ENCODE measurements at places on chromosomes 2 and 18.

DNA sequence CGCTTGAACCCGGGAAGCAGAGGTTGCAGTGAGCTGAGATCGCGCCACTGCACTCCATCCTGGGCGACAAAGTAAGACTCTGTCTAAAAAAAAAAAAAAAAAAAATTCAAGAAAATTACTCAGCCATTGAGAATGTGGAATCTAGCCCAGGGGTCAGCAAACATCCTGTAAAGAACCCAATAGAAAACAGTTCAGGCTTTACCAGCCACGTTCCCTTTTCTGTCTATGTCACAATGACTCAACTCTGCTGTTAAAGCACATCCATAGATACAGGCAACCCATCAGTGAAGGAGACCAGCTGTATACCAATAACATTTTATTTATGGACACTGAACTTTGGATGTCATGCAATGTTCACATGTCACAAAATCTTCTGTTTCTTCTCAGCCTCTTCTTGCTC, 435.6 kb upstream of the GYPC start:
- no peak for DNase-seq

DNA sequence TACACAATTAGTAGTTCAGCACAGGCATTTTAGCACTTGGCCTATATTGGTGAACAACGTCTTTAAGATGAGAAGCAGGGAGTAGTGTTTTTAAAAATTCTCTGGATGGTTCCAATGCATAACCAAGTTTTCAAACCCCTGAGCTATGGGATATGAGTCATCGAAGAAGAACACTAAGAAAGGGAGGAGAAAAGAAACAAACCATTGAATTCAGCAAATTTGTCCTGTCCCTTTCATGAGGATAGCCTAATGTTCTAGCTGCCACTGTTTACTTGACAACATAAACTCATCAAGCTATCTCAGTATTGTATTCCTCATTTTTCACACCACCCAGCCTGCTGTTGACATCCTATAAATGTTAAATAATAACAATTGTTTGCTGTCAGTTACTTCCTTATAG, 158.0 kb downstream of the BARD1 start:
- DNase-seq: no peak

DNA sequence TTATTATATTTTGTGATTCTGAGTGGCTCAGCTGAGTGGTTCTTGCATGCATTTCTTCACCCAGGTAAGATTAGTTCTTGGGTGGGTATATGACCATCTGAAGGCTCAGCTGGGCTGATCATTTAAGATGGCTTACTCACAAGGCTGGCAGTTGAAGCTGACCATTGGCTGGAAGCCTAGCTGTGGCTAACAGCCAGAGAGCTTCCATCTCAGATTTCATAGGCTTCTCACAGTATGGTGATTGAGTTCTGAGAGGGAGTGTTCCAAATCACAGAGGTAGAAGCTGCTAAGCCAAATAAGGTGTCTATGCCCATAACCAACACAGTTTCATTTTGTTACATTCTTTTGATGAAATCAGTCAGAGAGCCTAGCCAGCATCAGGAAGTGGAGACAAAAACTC, 117.4 kb upstream of the RPRM start:
- no peak for DNase-seq

DNA sequence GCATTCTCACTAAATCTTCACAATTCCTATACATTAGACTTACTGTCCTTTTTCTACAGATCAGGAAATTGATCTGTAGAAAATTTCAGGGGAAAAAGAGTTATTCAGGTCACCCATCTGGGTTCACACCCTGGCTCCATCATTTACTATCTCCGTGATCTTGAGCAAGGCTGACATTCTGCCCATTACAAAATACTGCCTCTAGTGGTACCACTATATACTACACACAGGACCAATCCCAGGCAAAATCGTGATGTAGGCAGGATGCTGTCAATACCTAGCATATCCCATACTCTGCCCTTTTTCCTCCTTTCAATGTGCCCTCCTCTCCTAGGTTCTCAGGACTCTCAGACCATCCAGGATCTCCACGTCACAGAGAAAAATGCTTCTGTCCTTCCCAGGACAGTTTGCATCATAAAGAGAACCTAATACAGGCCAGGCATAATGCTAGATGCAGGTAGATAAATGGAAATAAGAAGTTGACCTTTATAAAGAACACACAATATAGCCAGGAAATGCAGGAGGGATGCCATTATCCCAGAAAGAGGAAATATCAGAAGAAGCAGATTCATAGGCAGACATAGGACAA, 101.9 kb downstream of the CDH20 start:
- no peak for DNase-seq

Data from stimulated activated CD8-positive, alpha-beta memory T cell treated with anti-CD3 and anti-CD28 coated beads, Interleukin-15, amount 100 ng/mL, for 1 hour (primary cell).